Substantia nigra (tissue), 51 donors: ENCODE measurements at places on chromosomes 16 and 17.

DNA sequence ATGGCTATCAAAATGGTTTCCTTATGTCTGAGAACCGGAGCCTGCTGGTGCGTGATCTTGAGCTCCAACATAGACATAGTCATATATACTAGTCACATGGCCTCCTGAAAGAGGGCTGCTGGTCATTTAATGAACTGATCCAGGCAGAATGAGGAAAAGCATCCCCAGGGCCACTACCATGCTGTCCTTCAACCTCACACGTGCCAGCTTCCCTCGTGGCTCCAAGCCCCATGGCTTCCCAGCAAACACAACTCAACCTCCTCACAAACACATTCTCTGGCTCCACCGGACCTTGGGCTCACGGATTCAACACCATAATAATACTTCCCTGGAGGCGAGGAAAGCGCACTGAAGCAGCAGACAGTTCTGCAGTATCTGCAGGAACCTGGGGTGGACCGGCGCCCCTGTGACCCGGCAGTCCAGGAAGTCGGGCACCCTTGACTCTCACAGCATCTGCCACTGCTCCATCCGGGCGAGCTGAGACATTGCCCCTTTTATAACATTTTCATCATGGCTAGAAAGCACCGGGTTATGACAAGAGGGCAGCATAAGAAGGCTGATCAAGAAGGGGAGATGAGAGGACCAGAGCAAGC, 57.2 kb upstream of the CDH5 start:
- DNase-seq = no peak

DNA sequence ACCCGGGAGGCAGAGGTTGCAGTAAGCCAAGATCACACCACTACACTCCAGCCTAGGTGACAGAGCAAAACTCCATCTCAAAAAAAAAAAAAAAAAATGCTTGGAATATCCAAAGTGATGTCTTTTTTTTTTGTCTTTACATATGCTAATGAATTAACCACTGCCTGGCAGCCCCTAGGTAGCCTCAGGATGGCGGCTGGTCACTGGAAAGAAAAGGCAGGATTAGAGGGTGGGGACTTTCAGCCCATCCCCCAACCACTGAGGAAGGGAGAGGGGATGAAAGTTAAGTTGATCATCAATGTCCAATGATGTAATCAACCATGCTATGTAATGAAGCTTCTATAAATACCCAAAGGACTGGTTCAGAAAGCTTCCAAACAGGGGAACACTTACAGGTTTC, 26.8 kb downstream of the RNF157 start:
- DNase-seq = no peak

- DNase-seq = no peak
These were observed 664.5 kb downstream of the WWOX start for GRCh38 chr16:78763821-78764440.

DNA sequence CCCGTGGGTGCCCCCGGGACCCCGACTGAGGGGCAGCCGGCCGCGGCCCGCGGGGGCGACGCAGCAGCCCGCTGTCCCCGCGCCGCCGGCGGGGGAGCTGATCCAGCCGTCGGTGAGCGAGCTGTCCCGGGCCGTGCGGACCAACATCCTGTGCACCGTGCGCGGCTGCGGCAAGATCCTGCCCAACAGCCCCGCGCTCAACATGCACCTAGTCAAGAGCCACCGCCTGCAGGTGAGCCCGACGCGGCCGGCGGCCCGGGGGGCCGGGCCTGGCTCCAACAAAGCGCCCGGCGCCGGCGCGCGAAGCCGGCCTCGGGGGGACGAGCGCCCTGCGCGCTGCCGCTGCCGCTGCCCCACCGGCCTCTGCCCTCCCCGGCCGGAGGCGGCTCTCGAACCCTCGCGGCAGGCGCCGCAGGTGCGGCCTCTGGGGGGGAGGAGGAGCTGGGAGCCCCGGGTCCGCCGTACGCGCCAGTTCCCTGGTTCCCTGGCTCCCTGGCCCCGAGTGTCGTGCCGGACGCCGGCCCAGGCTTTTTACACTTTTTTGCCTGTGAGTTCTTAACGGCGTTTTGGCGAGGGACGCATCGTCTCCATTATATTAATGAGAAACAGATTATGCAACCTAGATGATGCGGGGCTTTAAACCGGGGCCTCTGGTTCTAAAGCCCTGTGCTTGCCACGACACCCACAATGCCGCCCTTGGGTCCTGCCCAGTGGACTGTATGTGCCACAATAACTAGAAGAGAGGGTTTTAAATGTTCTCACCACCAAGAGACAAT, 521 bp downstream of the ATMIN start:
- peak; percentile 32 for DNase-seq

DNA sequence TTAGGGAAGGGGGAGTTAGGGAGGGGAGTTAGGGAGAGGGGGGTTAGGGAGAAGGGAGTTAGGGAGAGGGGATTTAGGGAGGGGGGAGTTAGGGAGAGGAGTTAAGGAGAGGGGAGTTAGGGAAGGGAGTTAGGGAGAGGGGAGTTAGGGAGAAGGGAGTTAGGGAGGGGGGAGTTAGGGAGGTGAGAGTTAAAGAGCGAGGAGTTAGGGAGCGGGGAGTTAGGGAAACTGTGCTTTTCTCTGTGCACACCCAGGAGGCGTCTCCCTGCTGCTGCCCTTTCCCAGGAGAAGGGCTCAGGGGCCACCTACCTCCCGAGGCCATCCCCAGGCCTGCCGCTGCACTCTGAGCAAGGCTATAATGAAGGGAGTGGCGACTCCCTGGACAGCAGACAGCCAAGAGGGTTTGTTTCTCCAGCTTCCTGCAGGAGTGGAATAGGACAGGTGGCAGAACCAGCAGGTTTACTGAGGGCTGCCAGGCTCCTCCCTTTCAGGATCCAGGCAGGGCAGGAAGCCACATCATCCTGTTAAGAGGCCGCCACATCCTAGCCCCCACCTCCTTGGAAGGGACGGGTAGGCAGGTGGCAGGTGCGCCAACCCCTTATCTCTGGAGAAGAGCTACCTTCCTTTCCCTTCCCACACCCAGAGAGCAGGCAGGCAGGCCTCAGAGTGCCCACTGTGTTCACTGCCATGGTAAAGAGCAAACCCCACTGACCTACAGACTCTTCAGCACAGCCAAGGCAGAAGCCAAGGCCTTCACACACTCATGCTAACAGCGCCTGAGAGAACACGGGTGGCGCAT, 4.3 kb downstream of the CANT1 start:
- DNase-seq = no peak

- DNase-seq = no peak
These were observed 13.5 kb downstream of the FBXO31 start for GRCh38 chr16:87369796-87370719.

GRCh38 chr17:60139438-60140285, 10.1 kb upstream of the CA4 start:
- DNase-seq = no peak
